ENCODE measurements at places on chromosomes 6 and 20.

DNA sequence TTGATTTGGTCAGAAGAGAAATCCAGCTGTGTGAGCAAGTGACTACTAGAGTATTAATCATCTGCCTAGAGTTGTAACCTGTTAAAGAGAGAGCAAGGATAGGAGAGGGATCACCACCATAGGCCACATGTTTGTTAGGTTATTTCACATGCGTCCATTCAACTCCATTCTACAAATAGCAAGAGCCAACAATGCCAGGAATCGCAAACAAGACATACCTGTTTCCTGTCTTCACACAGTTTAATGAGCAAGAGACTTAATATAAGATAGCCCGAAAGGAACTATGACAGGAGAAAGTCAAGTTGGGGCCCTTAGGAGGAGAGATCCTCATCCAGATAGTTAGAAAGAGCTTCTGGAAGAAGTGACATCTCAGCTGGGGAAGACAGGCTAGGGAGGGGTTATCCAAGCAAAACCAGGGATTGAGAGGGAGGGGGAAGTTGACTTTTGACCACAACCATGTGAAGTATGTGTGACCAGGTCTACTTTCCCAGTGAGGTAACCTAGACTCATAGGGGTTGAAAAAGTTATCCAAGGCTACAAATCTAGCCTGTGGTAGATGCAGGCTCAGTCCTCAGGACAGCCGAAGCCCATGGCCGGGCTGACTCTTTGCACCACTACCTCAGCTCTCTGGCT is 147.4 kb downstream of the ALDH8A1 start:
- no peak for DNase-seq

- no peak for DNase-seq
These were observed 96.9 kb upstream of the FOXO3 start for GRCh38 chr6:108463784-108464183.

- DNase-seq: no peak
These were observed 105.9 kb upstream of the PDE10A start for GRCh38 chr6:165768961-165769360.

DNA sequence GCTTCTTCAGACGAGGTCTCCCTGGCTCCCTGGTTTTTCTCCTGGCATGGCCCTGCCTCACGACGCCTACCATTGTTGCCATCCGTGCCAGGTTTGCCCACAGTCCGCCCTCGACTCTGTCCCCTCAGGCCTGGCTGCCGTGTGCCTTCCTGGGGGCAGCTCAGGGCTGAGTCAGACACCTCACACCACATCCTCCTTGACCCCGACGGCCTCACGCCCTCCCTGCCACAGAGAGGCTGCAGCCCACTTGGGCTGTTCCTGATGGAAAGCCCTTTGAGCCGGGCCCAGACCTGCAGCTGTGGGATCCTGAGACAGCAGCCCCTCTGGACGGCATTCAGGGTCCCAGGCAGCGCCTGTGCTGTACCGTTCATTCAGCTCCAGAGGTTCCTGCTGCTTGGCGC is 108.3 kb downstream of the PSMB1 start:
- no peak for DNase-seq

DNA sequence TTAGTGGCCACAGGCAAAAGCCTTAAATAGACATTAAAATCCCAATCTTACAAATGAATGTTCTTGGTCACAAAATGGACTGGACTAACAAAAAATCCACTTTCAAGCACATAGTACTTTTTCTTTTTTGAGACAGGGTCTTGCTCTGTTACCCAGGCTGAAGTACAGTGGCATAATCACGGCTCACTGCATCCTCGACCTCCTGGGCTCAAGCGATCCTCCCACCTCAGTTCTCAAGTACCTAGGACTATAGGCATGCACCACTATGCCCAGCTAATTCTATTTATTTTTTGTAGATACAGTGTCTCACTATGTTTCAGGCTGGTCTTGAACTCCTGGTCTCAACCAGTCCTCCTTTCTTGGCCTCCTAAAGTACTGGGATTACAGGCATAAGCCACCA is 59.4 kb downstream of the MAP3K5 start:
- no peak for DNase-seq

- no peak for DNase-seq
These were observed 356.9 kb downstream of the CDKAL1 start for GRCh38 chr6:20891161-20891560.

DNA sequence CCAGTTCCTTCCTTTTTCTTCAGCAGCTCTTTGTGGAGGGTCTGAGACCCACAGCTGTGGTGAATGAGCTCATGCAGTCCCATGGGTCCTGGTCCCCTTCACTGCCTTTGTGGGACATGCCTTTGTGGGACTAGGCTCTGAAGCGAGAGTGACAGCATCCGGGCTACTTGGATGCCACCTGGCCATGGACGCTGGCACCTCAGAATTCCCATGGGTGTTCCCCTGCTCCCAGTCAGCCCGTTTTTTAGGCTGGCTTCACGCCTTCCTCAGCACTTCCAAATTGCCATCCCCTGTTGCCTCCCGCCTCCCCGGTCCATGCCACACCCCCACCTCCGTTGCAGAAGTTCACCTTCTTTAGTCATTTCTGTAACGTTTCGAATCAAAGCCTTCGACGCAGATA is 45.1 kb downstream of the RAMACL start:
- no peak for DNase-seq

DNA sequence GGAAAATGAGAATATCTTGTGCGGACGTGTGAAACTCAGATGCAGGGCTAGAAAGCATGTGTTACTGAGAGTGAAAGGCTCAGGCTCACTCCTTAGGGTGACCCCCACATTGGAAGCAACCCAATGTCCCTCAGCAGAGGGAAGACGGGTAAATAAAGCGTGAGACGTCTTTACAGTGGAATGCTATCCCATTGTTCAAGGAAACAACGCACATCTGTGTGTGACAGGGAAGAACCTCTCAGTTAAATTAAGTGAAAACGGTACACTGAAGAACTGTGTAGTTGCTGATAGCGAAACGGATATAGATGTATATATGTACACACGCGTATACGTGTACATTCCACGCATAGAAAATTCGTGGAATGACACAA is 839 bp downstream of the HNF4A start:
- DNase-seq: no peak

DNA sequence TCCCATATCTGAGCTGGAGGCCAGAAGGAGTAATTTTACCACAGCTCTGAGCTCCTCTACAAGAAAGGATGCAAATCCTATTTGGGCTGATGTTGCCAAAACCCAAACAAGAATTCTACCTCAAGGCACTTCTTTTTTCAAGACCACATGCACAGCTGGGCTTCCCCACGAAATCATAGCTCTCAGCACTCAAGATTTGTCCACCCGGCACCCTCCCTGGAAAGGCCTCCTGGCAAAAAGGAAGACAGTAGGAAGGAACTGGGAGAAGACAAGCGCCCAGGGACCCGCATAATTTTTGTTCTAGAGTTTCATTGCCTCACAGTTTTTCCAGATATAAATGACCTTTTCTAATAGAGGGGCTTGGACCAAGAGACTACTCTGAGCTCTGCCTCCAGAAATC is 90.5 kb downstream of the BANF2 start:
- no peak for DNase-seq

DNA sequence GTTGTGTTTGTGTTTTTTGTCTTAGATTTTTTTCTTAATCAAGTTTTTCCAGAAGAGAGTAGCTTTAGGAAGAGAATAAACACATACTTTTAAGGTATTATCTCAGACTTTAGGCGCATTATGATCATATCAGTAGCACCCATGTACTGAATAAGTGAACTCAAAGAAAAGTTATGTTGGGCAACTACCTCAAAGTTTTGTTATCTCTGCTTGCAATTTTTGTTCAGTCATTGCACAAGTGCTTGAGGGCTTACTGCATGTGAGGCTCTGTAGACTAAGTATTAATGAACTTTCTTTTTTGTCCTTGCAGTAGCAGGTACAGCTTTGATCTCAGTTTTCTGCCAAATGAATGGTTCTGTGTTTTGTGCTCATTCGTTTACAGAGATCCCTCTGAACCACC is 189.0 kb downstream of the SLC16A10 start:
- no peak for DNase-seq

DNA sequence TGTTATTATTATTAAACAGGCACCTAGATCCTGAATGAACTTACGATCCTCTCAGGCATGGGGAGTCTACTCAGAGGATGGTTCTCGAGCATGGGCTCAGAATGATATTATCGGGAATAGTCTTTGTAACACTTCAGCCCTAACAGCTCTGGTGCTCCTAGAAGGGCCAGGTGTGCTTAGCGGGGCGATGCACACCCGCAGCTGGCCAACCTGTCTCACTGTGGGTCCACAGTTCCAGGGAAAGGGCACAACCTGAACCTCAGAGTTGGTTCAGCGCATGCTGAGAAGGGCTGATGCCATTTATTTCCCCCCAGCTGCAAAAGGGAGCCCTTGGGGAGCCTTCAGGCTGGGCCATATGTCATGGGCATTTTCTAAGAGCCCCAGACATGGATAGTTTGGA is 26.2 kb downstream of the RRAGD start:
- no peak for DNase-seq

- DNase-seq: no peak
These were observed 5.0 kb upstream of the ITPR3 start for GRCh38 chr6:33616113-33616512.

DNA sequence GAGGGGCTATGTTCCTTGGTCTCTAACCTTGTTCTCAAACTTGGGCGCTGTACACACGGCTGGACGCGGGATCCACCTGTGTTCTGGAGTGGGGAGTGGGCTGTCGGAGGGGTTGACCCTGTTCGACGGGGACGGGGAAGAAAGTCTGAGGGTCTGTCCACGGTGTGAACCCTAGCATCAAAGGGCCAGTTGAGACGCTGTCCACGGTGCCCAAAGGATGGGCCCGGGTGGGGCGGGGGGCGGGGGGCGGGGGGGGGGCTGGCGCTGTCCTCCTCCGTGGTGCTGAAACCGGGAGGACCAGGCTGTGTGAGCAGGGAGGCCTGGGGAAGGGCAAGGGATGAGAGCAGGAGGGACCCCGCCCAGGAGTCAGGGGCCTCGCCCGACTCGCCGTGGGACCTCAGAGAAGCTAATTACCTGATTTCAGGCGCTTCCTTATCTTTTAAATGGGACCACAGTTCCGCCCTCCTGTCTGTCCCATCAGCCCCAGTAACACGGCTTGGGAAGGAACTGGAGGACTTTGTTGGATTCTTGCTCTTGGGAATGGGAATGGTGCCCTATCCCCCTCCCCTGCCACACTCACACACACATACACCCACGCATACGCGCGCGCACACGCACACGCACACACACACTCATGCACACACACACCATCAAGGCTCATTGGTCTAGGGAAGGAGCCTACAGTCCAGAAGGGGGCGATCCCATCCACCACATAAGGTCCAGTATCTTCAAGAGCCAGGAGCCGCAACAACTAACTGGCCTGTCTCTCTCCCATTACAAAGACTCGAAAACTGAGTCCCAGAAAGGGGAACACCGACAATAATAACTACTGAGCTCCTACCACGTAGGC is 1.0 kb upstream of the VSTM2L start:
- DNase-seq: peak; percentile 26

GRCh38 chr6:15476631-15477380 is 186.0 kb downstream of the DTNBP1 start:
- no peak for DNase-seq

DNA sequence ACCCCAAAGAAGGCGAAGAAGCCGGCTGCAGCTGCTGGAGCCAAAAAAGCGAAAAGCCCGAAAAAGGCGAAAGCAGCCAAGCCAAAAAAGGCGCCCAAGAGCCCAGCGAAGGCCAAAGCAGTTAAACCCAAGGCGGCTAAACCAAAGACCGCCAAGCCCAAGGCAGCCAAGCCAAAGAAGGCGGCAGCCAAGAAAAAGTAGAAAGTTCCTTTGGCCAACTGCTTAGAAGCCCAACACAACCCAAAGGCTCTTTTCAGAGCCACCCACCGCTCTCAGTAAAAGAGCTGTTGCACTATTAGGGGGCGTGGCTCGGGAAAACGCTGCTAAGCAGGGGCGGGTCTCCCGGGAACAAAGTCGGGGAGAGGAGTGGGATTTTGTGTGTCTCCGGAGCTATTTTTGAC is 69.6 kb downstream of the HFE start:
- peak; percentile 60 for DNase-seq

- DNase-seq: no peak
These were observed 134.0 kb upstream of the MARCKS start for GRCh38 chr6:113723182-113723581.

- no peak for DNase-seq
These were observed 22.8 kb upstream of the FOXC1 start for GRCh38 chr6:1586861-1587450.

- DNase-seq: peak; percentile 52
These were observed at the start of gene GPSM3 for GRCh38 chr6:32192608-32193039. TSS of gene GPSM3 (minus strand) at chr6:32192643. CDS start at chr6:32192513, 130 bp downstream.

DNA sequence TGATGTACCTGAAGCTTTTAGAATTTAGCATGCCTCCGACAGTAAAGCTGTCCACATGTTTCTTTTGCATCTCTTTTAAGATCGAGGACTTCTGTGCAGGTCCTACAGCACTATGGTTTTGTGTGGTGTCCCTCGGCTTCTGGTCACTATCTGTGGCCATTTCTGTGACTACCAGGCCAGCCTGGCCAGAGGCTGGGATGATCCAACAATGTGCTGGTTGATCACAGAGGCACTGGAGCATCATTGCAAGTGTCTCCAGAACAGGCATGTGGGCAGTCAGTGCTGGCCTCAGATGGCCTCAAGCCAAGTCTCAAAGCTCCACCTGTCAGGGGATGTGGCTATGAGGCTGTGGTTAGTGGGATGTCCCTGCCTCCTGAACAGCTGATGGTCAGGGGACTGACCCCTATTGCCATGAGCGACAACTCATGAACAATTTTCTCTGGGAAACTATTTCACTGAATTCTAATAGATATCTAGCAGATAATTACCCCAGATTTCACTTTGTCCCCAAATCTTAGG is 136.6 kb downstream of the SYNDIG1 start:
- DNase-seq: no peak

- DNase-seq: no peak
These were observed 69.6 kb downstream of the POPDC3 start for GRCh38 chr6:105109955-105110895.

- DNase-seq: no peak
These were observed 109.2 kb downstream of the ARID1B start for GRCh38 chr6:156886409-156886808.

- DNase-seq: no peak
These were observed 182.7 kb downstream of the TBX18 start for GRCh38 chr6:84581494-84582259.

GRCh38 chr6:165013701-165014100 is 295.7 kb downstream of the C6orf118 start:
- no peak for DNase-seq
